ENCODE measurements at places on chromosomes 2 and 18.

- DNase-seq, result no peak
These were observed 88.3 kb upstream of the SNTG2 start for GRCh38 chr2:862355-862687.

DNA sequence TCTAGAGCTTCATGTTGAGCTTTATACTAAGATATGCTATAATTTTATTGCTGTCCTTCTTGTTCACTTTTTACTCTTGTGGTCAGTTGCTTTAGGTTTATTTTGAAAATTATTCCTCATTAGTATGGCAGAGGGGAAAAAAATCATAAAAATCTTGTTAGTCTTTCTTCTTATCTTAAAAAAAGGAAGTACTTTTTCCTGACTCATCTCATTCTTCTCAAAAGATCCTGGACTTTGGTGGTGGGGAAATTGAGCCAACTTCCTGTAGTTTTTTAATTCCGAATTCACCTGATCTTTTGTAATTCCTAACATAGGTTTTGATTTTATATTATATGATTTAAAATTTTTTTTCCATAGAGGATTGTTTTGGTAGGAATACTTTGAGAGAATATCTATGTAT lies 3.8 kb downstream of the SLC4A1AP start:
- DNase-seq, result no peak

DNA sequence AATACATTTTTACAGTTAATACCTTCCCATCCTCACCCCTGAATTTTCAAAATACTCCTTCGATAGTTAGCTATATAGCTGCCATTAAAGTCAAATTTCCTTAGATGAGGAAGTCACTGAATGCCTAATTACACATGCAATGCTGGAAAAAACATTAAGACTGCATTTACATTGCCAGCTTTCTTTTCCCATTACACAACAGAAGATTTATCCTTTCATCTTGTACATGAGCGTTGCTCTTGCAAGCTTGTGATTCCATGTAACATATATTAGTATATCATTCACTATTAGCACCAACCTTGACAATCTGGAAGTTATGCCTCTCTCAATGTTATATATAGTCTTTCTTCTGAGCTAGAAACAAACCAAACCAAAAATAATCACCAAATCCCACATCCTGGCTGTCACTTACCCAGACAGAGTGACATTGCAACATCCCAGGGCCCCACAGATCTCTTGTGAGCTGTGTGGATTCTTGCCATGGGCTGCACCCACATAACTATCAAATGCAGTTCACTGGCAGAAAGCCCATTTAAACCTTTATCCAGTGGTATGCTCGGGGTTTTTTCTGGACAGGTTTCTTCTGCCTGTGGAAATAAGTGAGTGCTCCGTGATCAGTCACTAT lies 79.2 kb upstream of the PAPOLG start:
- no peak for DNase-seq

DNA sequence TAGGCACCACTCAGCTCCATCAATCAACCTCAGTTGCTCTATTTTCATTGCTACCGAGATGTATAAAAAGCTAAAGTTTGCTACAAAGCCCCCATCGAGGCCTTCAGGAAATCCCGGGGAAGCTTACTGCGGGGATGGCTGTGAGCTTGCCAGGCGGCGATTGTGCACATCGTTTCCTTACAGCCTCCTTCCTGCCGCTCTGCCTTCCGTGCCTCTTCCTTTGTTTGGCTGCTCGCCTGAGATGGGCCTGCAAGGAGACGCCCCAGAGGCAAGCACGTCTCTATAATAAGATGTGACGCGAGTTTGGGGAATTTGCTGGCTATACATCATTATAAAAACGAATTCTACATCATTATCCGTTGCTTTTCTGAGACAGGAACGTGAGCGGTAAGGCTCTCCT lies 41.6 kb downstream of the DHRS9 start:
- DNase-seq, result no peak

GRCh38 chr2:44715671-44716081 lies 225.8 kb upstream of the SIX3 start:
- DNase-seq, result no peak

GRCh38 chr18:69233465-69234054 lies 167.1 kb upstream of the DOK6 start:
- no peak for DNase-seq

- no peak for DNase-seq
These were observed 49.3 kb downstream of the TNS1 start for GRCh38 chr2:217953531-217953932.

DNA sequence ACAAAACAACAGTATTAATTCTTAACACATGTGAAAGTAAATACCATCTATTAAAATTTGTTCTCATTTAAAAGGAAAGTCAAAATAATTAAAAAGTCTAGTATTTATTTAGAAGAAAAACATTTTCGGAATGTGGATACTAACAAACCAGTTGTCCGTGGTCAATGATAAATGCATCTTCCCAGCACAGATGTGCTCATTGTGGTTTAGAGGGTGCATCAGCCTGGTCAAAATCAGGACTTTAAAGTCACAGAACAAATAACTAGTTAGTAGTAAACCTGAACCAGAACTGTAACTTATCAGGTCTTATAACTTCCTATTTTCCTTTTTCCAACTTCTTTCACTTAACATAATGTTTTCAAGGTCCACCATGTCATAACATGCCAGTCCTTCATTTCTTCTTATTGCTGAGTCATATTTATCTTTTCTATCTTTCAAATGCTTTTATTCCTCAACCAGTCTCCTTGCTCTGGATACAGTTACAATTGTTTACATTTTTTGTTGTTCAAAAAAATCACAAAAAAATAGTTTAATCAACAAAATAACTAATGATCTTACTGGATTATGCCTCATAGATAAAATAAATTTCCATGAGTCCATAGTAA lies 55.8 kb downstream of the ID2 start:
- no peak for DNase-seq

DNA sequence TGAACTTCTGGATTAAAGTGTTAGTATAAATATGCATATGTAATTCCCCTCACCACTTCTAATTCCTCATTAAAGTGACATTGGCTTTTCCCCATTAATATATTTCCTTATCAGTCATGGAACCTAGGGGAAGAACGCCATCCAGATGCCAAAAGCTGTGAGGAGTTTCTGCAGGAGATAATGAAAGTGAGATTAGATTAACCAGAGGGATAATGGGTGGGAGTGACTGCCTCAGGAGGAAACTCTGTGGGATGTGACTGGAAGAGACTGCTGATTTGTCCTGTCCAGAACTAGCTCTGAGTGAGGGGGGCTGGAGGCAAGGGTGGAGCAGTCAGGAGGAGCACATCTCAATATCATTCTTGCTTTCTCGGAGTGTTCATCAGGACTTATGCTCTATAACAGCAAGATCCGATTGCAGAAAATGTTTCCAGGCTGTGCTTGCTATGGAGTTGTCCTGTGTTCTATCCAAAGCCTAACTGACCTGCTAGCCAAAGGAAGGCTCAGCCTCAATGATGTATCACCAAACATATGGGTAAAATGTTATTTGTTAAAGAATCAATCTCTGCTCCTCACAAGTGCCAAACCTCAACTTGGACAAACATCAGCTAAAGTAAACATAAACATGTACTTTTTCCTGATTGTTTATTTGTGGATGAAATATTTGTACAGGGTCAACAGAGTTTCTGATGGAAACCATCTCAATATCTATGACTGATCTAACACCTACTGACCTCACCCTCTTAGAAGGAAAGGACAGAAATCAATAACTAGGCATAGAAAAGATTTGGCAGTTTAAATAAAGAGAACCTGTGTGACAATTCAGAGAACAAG lies 118.5 kb downstream of the ASXL3 start:
- no peak for DNase-seq

GRCh38 chr2:47078541-47079482 lies 76.3 kb downstream of the STPG4 start:
- DNase-seq, result no peak

GRCh38 chr2:165182029-165182428 lies 21.8 kb downstream of the SCN3A start:
- DNase-seq, result no peak

DNA sequence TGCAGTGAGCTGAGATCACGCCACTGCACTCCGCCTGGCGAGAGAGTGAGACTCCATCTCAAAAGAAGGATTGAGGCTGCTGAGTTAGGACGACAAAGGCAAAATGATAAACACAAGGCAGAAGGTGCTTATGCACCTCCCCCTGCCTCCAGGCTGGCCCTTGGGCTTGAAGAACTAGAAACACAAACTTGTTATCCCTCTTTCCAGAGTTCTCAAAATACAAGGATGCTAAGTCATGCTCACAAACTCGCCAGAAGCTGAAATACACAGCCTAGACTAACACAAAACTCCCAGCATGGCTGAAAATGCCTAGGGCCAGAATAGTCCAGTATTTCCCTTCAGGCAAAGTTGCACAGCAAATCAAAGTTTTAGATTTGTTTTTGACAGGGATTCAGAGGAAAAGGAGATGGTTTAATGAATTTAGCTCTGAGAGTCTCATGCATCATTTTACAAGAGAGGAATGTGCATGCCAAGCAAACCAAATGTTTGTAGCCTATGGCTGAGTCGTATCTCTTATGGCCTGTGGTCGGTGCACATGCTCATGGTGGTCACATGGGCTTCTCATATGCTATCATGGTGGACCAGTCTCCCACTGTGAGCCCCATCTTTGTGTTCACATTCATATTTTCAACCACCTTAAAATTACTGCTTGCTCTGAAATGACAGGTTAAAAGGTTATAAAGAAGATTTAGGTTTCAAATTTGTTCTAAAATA lies 16.2 kb upstream of the MREG start:
- no peak for DNase-seq

- no peak for DNase-seq
These were observed 90.4 kb downstream of the MRO start for GRCh38 chr18:50729376-50729775.

DNA sequence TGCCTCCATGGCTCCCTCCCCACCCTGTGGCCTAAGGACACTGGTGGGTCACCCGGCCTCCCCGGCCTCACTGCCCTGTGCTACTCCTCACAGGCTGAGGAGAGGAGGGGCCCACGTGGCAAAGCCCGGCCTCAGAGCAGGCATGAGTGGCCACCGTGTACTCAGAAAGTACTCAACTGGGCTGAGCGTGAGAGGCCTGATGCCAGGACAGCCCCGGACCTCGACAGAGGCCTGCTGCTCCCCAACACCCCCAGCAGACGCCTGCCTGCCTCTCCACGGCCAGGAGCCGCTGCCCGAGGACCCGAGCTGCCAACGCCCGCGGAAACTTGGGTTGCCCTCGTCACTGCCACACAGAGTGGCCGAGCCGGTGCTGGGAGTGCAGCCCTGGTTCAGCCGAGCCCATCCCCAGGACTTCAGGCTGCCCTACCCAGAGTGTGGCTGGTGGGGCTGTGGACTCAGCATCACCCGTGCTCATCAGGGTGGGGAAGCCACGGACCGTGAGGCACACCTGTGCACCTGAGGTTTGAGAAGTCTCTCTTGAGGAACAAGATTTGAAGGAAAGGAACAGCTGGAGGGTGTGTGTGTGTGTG lies 59.3 kb downstream of the CENPO start:
- no peak for DNase-seq

GRCh38 chr2:68431316-68431972 lies 35.6 kb downstream of the FBXO48 start:
- no peak for DNase-seq

DNA sequence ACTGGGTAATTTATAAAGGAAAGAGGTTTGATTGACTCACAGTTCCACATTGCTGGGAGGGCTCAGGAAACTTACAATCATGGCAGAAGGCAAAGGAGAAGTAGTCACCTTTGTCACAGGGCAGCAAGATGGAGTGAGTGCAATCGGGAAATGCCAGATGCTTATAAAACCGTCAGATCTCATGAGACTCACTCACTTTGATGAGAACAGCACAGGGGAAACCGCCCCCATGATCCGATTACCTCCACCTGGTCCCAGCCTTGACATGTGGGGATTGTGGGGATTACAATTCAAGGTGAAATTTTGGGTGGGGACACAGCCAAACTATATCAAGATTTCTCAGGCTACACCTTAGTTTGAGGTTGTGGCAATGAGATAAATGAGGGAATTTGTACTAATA lies 54.9 kb downstream of the AKAIN1 start:
- DNase-seq, result no peak

DNA sequence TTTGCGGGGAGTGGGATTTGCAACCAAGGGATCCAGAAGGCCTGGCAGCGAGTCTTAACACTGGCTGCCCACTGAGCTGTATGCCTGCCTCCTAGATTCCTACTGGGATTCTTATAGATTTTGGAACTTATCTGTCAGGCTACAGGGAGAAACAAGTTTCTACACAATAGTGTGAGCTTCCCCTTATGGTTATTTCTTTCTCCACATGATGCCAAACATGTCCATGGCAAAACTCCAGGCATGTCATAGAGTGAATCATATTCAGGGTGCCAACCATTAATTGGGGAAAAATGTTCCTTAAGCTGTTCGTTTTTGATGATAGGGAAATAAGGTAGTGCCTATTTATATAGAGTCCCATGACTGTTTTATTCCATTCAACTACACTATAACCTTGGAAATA lies 1185.2 kb upstream of the CELF4 start:
- no peak for DNase-seq

GRCh38 chr2:143649226-143649740 lies 520.1 kb downstream of the ARHGAP15 start:
- no peak for DNase-seq

DNA sequence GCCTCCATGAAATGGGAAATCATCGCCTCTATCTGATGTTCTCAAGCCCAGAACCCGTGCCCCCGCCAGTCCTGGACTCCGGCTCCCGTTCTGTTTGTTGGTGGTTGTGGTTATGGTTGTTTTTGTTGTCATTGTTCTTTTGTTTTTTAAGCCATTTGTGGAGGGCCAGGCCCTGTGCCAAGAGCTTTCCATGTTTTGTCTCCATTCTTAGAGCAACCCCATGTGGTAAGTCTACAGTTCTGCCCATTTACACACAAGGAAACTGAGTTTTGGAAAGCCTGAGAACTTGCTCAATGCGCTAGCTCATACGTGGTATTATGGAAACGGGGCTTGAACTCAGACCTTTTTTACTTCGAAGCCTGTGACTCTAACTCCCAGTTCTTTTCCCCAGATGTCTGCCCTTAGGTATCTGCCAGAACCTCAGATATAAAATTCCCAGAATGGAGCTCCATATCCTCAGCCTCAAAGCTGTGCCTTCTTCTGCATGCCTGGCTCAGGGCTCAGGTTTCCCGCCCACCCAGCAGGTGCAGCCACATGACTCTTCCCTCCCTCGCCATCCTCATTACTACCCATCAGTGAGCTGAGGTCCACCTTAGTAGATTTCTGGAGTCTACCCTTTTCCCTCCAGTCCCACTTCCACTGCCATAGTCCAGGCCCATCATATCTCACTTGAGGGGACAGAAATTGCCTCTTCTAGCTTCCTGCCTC lies 194.1 kb downstream of the KLHL29 start:
- DNase-seq, result no peak

- no peak for DNase-seq
These were observed 74.0 kb downstream of the FRZB start for GRCh38 chr2:182792441-182792840.

Data from KG1 (cell line).